ENCODE measurements at places on chromosomes 6 and 20.

GRCh38 chr20:18176318-18176785 is 38.7 kb downstream of the KAT14 start:
- no peak for DNase-seq

DNA sequence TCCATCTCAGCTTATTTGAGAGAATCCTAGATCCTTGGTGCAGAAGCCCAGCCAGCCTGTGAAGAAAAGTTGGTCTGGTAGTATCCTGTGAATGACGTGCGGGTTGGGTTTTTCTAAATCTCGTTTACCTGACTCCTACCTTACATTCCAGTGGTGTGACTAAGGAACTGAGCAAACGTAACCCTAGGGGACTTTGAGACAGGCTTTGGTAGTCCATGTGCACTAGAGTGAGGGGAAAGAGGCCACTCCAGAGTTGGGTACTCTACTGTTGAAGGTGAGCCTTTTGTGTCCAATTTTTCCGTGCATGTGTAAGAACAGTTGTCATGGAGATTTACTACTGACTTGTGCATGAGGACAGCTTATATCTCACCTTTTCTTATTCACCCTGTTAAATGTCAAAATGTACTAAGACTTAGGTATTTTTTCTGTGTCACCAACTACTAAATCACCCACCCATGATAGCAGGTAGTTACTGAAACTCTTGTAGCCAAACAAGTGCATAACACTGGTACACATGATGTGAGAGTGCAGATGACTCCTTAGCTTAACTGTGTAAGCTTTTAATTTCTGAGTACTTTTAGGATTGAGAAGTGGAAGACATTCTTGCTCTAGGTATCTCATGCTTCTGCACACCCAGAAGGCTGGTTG is 26.3 kb upstream of the PLCG1 start:
- no peak for DNase-seq

DNA sequence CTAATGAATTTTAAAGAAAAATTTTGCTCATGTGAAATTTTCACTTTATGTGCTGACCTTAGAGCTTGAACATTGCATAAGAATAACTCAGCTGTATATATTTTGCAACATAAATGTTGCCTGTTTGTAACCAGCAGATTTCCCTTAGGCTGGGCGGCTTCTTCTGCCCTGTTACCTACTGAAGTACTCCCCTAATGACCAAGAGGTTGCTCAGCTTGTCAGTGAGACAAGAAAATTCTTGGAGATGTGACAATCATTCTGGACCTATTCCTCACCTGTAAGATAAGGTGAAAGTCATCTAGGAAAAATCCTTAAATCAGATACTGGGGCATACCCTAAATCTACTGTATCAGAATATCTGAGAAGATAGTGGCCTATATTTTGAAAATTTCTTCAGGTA is 1061.7 kb downstream of the KIF16B start:
- no peak for DNase-seq

DNA sequence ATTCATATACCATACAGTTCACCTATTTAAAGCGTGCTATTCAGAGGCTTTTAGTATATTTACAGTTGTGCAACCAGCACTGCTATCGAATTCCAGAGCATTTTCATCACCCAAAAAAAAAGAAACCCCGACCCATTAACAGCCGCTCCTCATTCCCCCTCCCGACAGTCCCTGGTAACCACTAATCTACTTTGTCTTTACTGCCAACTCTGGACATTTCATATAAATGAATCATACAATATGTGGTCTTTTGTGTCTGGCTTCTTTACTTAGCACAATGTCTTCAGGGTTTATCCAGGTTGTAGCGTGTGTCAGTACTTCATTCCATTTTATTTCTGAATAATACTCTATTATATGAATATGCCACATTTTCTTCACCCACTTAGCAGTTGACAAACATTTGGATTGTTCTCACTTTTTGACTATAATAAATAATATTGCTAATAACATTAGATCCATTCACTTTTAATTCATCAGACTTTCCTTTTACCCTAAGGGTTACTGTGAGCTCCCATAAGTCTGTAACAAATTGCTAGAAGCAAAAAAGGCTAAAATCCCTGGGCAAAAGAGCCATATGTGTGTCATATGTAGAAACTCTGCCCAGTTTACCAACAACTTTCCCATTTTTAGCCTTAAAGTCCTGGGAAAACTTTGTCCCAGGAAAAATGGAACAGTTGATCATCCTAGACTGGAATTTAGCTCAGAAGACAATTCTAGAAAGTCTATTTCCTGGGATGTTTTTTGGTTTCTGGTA is 23.2 kb upstream of the ROS1 start:
- no peak for DNase-seq

- DNase-seq, result no peak
These were observed 438.9 kb upstream of the ZNF337 start for GRCh38 chr20:26135325-26136110.
